ENCODE measurements at places on chromosomes 11 and 22.

- no peak for DNase-seq
Measured at GRCh38 chr22:40889116-40889515, 27.2 kb upstream of the DNAJB7 start.

- DNase-seq = no peak
Measured at GRCh38 chr11:50333861-50334260, 301.2 kb downstream of the OR4C45 start.

DNA sequence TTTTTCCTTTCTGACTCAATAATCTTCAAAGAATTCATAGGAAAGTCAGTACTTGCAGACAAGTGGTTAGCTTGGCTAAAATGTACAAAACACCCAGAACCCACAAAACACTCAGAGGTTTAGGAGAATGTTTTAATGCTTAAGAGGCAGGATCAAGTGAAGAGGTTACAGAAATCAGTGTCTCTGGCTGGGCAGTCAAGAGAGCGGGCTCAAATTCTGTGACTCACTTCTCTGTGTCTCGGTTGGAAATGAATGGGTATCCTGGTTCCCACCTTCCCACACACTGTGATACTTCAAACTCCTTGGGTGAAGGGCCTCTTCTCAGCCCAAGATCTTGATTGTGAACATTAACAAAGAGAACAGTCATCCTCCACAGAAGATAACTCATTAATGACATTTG is 3.8 kb downstream of the MPEG1 start:
- no peak for DNase-seq

DNA sequence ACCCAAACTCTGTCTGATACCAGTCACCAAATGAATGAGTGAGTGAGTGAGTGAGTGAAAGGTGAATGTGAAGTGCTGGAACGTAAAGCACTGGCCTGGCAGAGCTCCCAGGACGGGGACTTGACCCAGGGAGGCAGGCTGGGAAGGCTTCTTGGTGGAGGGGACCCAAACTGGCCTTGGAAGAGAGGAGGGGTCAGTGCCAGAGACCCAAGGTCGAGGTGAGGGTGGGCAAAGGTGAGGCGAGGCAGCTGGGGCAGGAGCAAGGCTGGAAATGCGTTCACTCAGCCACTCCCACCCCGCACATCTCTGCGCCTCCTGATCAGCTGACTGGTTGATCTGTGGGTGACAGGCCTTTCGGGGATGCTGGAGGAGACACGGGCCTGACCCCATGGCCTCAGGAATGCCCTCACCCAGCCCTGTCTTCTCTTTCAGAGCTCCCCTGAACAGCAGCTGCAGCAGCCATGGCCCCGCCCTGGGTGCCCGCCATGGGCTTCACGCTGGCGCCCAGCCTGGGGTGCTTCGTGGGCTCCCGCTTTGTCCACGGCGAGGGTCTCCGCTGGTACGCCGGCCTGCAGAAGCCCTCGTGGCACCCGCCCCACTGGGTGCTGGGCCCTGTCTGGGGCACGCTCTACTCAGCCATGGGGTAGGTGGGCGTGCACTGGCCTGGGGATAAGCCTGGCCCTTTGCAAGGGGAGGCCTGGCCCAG is 7.6 kb downstream of the TSPO start:
- DNase-seq = no peak

DNA sequence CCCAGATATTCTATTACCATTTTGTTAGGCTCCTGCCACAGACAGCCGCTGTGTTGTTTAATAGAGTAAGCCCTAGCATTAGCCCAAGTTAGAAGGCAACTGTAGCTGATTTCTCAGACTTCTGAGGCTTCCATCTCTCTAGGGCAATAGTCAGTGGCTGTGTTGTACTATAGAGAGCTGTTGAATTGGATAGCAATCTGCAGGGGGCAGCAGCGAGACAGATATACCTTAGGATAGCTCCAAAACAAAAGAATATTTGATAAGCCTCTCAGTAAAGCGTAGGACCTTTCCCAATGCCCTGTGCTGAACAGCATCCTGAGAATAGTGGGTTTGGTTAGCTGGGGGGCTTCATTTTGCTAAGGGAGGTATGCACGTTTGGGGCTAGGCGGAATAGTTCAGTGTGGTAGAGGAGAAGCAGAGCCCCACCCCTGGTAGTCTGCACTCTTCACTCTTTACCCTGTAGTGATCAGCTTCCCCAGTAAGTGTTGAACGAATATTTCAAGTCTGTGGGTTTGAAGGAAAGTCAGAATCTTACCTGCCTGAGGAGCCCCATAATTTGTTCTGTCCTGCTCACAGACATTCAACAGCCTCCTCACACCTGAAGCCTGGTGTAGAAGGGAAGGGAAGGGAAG is 515.1 kb downstream of the INSC start:
- no peak for DNase-seq

GRCh38 chr22:45994491-45995404 is 17.8 kb upstream of the WNT7B start:
- no peak for DNase-seq

- DNase-seq = peak; percentile 34
Measured at GRCh38 chr11:12269104-12269441, 108.3 kb upstream of the PARVA start.

DNA sequence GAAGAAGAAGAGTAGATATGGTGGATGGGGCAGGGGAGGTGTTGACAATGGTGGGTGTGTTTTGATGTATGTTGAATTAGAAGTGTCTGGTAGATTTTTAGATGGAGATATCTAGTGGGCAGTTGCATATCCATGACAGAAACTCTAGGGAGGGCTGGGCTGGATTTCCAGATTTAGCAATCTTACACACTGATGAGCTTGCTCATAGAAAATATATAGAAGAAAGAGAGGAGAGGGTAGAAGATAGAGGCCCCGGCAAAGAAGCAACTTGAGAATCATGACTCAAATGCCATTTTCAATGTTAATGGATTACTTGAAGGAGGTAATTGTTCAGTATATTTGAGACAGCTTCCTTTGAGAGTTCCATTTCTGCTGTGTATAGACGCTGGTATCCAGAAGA is 8.2 kb downstream of the REXO2 start:
- no peak for DNase-seq

DNA sequence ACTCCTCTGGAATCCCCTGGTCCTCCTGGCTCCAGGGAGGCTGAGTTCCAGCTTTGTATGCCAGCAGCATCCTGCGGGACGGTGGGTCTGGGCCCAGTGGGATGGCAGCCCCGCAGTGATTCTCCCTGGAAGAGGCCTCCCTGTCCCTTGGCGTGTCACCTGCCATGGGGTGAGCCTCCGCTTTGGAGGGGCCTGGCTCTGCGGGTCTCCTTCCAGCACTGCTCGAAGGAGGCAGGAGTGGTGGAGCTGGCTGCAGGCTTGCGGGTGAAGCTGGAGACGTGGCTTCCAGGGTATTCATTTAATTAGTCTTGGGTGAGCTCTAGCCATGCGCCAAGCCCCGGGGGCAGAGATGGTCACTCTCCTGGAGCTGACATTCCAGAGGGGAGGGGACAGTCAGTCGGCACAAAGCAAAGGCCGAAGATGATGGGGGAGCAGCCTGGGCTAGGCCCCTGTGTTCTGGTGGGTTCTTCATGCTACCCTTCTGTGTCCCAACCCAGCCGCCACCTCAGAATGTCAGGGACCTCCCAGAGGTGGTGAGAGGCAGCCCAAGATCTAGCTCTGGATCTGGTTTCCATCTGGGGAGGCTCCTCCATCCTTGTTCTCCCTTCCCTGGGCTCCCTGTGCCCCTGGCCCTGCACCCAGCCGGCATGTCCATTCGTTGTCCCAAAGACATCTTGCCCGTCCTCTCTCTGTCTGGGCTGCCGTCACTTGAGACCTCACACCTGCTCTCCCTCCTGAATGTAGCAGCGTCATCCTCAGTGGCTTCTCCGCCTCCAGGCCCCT is 1332.5 kb downstream of the BRD1 start:
- no peak for DNase-seq

DNA sequence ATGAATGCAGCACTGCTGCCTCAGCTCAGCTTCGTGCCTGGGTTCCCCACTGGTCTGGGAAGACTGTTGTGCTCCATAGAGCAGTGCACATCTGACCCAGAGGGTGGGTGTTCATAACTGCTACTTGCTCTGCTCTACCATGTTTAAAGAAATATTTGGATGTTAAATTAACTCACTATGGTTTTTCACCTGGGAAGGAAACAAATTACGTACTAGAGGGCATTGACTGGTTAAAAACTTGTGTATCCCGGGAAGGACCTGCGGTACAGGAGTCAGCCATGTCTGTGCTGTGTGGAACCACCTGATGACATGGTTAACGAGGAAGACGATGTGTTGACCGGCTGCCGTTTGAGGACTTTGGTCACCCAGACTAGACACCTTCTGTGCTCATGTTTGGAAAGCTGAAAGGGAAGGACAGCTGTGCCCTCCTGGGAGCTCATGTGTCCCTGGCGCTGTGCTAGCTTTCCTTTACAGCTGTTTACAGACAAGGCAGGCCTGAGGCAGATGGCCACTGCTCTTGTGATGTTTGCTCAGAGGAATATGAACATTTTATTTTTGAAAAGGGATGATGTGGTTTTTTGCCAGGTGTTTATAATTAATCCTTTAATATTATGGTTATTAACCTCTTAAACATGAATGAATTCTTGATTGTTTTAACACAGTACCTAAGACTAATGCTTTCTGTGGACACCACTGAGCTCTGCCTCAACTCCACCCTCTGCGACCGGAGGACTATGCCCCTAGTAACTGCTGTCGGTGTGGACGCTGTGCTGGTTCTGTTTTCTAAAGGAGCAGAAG is 14.3 kb upstream of the AIFM3 start:
- DNase-seq = no peak

GRCh38 chr11:11171285-11171684 is 181.8 kb downstream of the CSNK2A3 start:
- DNase-seq = peak; percentile 35

GRCh38 chr11:69467196-69467595 is 14.3 kb upstream of the LINC01488 start:
- DNase-seq = no peak

DNA sequence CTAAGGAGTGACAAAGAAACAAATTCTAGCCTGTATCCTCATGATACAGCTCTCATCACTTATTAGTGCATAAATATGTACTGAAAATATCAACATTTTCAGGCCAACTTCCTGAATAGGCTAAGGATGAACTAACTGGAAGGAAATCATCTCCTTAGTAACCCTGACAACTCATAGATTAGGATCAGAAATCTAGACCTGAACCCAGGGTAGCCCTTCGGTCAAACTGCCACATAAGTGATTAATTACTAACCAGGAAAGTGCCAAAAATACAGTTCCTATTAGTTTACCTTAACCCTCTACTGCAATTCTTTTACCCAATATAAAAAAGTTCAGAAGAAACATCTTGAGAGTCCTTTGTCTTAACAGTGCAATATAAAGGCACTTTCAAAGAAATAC is 40.0 kb downstream of the AMBRA1 start:
- no peak for DNase-seq

DNA sequence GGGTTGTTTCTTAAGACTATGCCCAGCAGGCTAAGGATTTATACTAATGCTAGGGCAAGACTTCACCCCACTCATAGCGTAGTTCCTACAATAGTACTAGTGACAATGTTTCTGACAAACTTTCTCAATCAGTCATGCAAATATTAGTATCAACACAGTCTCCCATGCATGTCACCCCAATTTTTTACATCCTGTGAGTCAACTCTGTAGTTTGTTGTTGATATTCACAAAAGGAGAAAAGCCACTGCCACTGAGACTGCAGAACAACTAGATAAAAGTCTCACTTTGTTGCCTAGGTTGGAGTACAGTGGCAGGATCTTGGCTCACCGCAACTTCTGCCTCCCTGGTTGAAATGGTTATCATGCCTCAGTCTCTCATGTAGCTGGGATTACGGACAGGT is 155.2 kb downstream of the RBFOX2 start:
- DNase-seq = no peak

- DNase-seq = no peak
Measured at GRCh38 chr11:82865841-82866240, 34.4 kb downstream of the PRCP start.

DNA sequence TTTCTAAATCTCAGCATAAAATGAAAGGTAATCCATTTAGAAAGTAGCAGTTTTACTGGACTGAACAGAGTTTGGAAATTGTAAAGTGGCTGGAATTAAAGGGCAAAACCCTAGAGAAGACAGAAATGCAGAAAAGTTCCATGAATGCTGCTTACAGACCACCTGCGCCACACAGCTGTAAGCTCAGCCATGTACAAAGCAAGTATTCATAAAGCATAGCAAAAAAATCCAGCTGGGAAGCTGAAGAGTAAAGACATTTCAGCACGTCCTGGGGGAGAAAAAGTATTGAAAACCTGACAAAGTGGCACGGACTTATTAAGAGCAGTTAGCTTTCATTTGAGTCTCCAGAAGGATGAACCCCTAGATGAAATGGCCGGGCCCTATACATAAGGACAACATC is 220.1 kb upstream of the CNTN5 start:
- no peak for DNase-seq

- DNase-seq = no peak
Measured at GRCh38 chr11:102521121-102521520, 9.4 kb downstream of the MMP7 start.

GRCh38 chr11:70467201-70468085 is 69.1 kb downstream of the CTTN start:
- DNase-seq = peak; percentile 1

GRCh38 chr11:130261571-130261970 is 53.1 kb downstream of the ZBTB44 start:
- no peak for DNase-seq

- DNase-seq = no peak
Measured at GRCh38 chr11:93256623-93257022, 58.8 kb upstream of the SLC36A4 start.

GRCh38 chr11:46383974-46384701 is 2.7 kb downstream of the MDK start:
- no peak for DNase-seq

GRCh38 chr11:860234-861104 is 17.8 kb downstream of the TSPAN4 start:
- no peak for DNase-seq

- DNase-seq = no peak
Measured at GRCh38 chr22:24803064-24803542, 2.9 kb upstream of the SGSM1 start.

GRCh38 chr11:108206969-108207682 is 15.3 kb downstream of the NPAT start:
- no peak for DNase-seq

DNA sequence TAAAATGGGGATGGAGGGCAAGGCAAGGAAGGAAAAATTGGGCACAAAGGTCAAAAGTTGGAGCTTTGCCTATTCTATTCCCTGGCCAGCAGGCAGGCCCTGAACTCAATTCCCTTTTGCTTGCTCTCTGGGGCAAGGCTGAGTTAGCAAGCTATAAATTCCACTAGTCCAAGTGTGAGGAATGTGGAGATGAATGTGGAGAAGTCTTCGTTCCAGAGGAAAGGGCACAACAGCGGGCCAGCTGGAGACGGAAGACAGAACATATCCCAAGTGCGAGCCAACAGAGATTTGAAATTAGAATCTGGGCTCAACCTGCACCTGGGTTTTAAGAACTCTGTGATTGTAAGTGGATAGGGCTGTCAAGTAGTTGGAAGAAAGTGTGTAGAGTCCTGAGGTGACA is 29.5 kb upstream of the FZD4 start:
- DNase-seq = no peak

GRCh38 chr22:49727191-49727880 is 100.3 kb downstream of the BRD1 start:
- DNase-seq = no peak

- DNase-seq = no peak
Measured at GRCh38 chr11:2563213-2564007, 118.6 kb downstream of the KCNQ1 start.

- DNase-seq = no peak
Measured at GRCh38 chr11:130247319-130247718, 67.4 kb downstream of the ZBTB44 start.

GRCh38 chr11:2724653-2725367 is 25.0 kb upstream of the KCNQ1OT1 start:
- no peak for DNase-seq
